Fibroblast of skin of right biceps (primary cell): ENCODE measurements at places on chromosomes 1 and 21.

DNA sequence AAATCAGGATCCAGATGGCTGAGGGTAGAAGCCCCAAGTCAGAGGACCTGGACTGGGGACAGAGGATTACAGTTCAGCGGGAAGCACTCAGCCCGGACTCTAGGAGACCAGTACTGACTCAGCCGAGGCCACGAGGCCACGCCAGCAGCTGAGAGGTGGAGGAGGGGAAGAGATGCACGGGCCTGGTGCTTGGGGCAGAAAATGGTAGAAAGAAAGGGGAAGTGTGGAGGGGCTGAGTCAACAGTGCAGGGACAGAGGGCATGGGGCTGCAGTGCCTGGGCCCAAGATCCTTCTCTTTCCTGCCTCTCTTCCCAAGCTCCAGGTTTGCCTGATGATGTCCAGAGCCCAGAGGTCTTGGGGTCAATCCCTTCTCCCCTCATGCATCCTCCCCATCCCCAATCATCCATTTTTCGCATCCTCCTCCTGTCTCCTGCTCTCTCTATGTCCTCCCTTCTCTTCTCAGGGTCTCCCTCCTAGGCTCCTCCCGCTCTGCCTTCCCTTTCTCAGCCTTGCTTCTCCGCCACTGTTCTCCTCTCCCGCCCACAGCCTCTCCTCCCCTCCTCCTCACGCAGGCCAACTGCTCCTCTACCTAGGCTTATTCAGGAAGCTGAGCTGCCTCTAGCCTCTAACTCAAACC lies 7.7 kb downstream of the ARHGEF2 start:
- DNase-seq = peak; percentile 77

- DNase-seq = no peak
Measured at GRCh38 chr1:228337031-228337564, 69.5 kb downstream of the TRIM11 start.

DNA sequence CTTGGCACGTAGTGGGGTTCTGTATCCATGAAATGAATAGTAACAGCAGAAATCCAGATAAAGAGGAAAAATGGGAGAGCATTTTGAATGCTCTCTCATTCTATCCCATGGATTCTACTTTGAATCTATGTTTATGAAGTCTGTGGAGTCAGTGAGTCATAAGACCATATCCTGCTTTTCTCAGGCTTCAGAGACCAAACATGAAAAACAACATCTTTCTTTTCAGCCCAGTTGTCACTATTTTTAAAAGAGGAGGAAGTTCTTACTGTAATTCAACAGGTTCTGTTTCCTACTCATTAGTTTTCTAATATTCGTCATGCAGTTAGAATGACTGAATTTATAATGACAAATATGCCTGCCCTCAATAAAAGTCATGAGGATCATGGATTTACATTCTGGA lies 39.4 kb upstream of the CD55 start:
- DNase-seq = peak; percentile 44

DNA sequence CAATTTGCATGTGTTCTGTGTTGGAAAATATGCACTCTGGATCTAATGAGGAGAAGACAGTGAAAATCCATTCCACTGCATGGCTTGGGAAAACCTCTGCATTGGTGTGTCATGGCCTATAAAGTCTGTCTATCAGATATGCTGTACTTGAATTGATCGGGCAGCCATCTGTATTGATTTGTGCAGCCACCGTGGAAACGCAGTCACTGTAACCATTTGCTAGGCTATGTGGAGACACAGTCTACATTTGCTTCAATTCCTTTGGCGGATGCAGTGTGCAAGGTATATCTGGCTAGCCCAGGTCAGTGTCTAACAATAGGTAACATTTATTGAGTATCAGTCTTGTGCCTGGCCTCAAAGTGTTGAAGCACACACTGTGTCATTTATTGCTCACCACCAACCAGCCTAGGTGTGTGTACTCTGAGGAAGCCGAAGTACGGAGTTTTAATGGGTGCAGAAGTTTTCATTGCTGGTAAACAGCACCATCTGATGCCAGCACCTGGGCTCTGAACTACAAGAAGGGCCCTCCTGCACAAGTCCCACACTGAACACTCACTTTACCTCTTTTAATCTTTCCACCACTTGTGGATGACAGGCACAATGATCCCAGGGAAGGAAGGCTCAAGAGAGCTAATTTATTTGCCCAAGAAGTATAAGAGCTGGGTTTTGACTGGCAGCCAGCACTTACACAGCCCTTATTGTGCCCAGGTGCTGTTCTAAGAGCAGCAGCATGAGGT lies 83.4 kb downstream of the DAB1 start:
- DNase-seq = no peak

DNA sequence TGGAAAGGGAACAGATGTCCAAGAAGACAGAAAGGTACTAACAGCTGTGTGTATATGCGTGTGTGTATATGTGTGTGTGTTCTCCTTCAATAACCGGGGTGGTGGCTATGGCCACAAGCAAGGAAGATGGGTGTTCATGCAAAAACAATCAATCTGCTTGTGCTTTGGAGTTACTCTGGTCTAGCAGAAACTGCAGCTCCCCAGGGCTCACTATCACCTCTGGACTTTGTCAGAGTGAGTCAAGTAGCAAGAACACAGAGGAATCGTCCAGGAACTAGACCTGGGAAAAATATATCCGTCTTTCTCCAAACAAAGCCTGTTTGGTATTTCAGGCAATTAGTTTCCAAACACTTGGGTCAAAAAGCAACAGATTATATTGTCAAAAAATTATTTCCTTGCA lies 68.6 kb downstream of the GNG12 start:
- DNase-seq = no peak

GRCh38 chr1:245363461-245364200 lies 208.8 kb downstream of the KIF26B start:
- peak; percentile 24 for DNase-seq

DNA sequence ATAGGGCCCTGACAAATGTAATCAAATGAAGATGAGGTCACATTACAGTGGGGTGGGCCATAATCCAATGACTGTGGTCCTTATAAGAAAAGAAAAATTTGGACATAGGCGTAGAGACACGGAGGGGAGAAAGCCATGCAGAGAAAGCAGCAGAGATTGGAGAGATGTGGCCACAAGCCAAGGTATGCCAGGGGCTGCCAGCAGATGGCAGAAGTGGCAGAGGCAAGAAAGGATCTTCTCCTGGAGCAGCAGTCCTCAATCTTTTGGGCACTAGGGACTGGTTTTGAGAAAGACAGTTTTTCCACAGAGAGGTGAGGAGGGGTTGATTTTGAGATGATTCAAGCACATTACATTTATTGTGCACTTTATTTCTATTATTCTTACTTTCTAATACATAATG lies 355.1 kb downstream of the NPHP4 start:
- no peak for DNase-seq

DNA sequence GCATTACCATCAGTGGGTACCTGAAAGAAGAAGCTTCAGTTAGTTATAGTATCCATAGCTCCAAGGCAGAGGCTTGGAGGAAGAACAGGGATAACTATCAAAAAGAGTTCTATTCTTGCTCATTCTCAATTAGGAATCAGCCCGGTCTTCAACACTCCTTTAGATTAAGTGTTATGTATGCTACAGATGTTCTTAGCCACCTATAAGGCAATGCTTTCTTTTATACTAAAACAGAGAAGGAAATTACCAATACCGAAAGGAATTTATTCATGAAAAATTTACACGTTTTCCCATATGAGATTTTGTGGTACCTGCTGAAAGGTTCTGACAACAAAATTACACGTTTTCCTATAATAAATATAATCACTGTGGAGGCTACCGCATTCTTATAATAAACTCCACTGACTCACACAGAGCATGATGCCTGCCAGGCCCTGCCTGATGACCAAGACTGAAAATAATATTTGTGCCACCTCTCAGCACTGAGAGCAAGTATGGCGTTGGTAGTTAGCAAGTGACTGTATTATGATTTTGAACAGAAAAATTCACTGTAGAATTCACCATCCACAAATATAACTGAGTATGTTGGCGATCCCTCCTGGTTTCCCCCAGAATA lies 58.3 kb downstream of the APP start:
- DNase-seq = no peak

DNA sequence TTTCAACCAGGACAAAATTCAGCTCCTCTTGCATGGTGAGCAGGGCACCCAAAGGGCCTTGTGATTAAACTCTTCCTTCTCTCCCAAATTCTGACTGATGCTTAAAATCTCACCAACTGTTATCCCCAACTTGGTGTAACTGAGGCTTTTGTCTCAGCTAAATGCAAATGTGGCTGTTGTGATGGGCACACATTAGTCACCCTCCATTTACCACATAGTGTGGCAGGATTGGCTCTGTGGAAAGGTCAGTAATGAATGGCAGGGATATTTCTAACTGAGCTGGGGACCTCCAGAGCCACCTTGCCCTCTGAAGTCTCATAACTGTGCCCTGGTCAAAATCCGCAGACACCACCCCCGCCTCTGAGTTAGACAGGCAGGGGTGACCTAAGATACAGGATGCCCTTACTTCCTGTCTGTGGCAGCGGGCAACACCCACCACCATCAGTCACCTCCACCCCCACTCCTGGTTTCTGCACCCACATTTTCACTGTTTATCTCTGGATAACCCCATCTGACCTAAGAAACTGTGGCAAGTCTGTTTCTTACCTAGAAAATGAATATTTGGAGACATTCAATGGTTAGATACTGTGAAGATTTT lies 25.4 kb upstream of the RGS16 start:
- DNase-seq = no peak

- peak; percentile 80 for DNase-seq
Measured at GRCh38 chr1:3530926-3531818, 76.7 kb downstream of the ARHGEF16 start.

- no peak for DNase-seq
Measured at GRCh38 chr1:57532299-57532698, 108.4 kb upstream of the DAB1 start.

DNA sequence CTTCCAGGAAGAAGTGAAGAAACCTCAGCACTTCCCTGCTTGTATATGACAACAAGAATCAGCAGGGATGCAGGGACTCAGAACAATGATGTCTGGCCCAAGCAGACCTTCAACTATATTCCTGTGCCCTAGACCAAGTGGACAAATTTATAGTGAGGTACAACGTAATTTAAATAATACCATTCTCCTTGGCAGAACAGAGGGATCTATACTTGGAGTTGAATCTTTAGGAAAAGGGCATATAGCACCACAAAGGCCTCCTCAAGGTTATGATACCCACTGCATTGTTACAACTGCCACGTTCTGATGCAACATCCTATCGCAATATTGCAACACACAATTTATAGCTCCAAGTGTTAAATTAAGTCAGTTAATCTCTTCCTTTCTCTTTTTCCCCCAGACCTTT lies 29.1 kb upstream of the GFI1 start:
- no peak for DNase-seq

- DNase-seq = no peak
Measured at GRCh38 chr1:7557301-7557891, 213.7 kb upstream of the VAMP3 start.

DNA sequence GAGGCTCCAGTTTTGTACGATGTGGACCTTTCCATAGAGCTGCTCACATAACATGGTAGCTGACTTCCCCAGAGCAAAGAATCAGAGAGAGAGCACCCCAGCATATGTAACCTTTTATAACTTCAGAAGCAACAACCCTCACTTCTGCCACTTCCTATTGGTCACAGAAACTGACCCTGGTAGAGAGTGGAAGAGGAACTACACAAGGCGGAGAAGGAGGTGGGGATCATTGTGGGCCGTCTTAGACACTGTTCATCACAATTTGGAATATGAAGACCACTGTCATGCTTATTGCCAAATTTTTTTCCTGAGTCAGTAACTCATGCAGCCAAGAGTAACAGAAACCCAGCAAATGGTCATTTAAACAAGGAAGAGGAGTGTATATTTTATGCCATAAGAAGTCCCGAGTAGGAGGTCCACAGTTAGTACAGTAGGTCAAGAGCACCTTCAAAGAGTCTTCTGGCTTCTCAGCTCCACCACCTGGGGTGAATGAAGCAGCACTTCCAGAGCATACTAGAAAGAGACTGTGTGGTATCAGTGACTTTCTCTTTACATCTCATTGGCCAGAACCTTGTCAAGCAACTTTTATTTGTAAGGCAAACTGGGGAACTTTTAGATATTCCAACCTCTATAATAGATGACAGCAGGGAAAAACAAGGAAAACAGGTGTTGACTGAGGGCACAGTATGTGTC lies 71.8 kb downstream of the ODF2L start:
- DNase-seq = no peak

DNA sequence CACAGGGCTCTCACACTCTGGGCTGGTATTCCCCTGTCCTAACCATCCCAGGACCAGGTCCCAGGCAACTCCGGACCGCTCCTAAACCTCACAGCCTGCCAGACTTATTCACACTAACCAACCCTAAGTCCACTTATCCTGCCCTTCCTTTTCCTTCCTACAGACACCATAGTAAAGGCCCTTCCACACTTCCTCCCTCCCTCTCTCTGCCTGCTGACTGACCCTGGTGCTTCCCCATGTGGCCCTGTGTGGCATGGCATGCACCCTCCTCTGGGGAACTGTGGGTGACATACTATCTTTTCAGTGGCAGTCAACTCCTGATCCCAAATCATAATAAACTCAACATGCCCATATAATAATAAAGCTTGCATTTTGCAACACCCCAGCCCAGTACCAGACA lies 155.1 kb upstream of the DNAH14 start:
- no peak for DNase-seq

GRCh38 chr1:77991638-77992037 lies 12.8 kb upstream of the FUBP1 start:
- no peak for DNase-seq

GRCh38 chr1:107147843-107148242 lies 7.0 kb downstream of the NTNG1 start:
- peak; percentile 13 for DNase-seq

- no peak for DNase-seq
Measured at GRCh38 chr1:10626131-10626731, 151.5 kb downstream of the PEX14 start.
